ENCODE measurements at places on chromosomes 5 and 9.
A peak's percentile ranks its signal among the peaks of the same experiment; 100 is the strongest.

GRCh38 chr5:17302106-17302505 lies 84.7 kb downstream of the BASP1 start:
- no peak for DNase-seq

- DNase-seq, result no peak
Measured at GRCh38 chr5:72144762-72145161, 37.5 kb downstream of the MAP1B start.

DNA sequence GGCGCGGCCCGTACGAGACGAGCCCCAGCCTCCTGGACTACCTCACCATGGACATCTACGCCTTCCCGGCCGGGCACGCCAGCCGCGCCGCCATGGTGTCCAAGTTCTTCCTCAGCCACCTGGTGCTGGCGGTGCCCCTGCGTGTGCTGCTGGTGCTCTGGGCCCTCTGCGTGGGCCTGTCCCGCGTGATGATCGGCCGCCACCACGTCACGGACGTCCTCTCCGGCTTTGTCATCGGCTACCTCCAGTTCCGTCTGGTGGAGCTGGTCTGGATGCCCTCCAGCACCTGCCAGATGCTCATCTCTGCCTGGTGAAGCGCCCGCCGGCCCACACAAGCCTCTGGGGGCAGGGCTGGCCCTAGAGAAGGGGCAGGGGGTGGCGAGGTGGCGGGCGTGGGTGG lies 18.5 kb downstream of the PLPP7 start:
- no peak for DNase-seq

GRCh38 chr9:76198336-76198735 lies 195.9 kb downstream of the RFK start:
- DNase-seq, result no peak

DNA sequence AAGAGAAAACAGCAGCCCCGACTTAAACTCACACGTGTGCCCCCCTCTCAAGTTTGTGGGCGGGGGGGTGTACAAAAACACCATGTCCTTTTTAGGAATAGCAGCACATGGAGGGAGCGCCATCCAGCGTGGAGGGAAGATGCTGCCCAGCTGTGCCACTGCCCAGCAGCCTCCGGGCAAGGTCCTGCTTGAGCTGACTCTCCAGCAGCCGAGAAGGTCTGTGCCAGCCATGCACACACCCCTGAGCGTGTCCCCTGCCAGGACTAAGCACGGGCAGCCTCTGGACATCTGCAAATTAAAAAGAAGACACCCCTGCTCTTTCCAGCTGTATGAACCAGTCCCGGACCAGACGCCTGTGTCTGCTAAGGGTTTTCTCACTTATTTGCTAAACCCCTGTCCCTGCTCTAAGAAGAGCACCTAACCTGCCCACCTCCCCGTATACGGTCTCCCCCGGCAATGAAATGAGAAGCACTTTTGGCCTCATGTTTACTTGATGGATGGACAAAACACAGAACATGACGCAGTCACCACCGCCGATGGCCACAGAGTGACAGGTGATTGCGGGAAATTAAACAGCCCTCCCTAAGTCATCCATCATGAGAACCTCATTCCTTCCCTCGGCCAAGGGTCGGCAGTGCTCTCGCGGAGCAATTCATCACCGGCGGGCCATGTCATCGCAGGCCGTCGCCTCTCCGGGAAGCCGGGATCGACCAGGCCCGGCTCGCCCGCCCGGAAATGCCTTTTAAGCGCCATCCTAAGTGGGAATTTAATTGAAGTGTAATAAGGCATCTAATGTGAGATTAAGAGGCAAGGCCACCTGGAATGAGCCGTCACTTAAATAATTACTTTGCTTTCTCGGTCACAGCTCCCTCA lies 96.9 kb downstream of the OLFM1 start:
- DNase-seq, result no peak

DNA sequence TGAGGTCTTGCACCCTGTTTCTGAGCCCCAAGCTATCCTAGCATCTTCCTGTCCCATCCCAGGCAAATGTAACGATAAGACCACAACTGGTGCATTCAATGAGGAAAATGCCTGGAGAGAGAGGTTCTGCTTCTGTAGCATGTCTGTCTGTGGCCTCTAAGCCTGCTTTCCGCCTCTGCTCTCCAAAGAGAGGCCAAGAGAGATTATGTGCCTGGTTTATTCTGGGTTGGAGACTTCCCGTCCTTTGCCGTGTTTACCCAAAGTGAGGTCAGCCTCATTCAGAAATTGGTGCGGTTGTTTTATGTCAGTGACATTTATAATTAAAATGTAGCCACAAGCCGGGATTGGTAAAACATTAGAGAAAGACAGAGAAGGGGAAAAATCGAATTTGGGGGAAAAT lies 77.8 kb downstream of the FGF1 start:
- no peak for DNase-seq

- no peak for DNase-seq
Measured at GRCh38 chr9:137295849-137296669, 6.0 kb downstream of the NRARP start.

DNA sequence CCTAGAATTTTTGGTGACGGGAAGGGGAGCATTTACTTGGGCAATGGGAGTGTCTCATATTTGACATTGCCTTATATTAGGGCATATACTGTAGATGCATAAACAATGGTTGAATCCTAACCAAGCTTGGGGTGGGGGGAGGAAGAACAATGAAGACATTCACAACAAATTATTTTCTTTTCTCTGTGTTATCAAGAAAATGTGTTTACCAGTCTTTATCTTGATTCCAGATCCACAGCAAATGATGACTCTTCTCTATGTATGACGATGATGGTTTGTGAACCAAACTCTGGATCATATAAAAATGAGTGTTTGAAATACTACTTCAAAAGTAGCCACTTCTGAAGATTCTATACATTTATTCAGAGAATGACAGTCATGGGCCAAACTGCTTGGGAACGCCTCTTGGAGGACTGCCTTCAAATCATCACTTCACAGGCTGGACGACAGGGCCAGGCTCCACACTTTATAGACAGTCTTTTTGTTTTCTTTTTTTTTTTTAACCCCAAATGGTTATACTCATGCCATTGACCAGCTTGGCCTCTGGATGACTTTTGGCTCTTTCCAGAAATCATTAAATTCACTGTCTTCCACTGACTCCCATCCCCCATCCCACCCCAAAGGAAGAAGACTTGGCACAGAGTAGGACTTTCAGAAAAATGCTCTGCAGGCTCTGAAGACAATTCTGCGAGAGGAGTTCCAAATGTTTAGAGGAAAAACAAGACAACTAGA lies 123.8 kb upstream of the LIFR start:
- no peak for DNase-seq

- no peak for DNase-seq
Measured at GRCh38 chr9:129569502-129570449, 51.1 kb downstream of the C9orf50 start.

DNA sequence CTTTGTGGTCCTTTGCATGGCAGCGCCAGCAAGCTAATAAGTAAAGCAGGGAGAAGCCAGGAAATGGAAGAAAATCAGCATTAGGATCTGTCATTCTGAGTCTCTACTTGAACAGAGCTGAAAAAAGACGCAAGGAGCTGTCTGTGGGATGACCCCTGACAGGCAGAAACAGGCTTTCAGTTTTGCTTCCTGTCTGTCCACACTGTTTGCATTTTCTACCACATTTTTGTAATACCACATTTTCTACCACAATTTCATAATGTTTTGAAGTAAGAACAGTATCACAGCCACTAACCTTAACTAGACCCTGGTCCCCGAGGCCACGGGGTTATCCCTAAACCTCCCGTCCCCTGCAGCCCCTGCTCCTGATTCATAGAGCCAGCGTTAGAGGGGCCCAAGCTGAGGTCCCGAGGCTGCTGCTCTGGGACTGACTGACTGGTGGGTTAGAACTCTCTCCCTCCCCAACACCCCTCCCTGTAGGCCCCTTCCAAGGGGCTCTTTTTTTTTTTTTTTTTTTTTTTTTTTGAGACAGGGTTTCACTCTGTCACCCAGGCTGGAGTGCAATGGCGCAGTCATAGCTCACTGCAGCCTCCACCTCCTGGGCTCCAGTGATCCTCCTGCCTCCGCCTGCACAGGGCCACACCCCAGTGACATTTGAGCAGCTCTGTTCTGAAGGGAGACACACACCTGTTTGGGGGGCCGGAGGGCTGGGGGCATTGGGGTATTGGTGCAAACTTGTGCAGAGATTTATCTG lies 4.0 kb upstream of the CLIC3 start:
- DNase-seq, result no peak

DNA sequence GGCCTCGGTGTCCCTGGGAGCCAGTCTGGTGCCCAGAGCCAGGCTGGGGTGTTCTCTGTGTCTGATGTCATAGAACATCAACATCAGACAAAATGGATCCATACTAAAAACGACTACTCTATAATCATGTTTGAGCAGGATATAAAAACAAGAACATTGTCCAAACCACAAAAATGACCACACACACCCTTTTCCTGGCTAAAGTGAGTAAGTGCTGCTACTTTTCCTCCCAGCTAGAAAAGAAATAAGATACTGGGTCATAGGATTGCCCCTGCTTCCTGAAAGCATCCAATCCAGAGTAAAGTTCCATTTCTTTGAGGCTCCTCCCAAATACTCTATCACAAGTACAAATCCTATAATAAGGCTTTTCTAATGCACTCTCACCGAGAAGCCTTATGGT lies 19.7 kb upstream of the TRAF1 start:
- no peak for DNase-seq

- peak; percentile 76 for DNase-seq
Measured at GRCh38 chr5:116137544-116138378, 52.9 kb downstream of the COMMD10 start.

- no peak for DNase-seq
Measured at GRCh38 chr9:34279411-34279810, 49.7 kb downstream of the KIF24 start.

DNA sequence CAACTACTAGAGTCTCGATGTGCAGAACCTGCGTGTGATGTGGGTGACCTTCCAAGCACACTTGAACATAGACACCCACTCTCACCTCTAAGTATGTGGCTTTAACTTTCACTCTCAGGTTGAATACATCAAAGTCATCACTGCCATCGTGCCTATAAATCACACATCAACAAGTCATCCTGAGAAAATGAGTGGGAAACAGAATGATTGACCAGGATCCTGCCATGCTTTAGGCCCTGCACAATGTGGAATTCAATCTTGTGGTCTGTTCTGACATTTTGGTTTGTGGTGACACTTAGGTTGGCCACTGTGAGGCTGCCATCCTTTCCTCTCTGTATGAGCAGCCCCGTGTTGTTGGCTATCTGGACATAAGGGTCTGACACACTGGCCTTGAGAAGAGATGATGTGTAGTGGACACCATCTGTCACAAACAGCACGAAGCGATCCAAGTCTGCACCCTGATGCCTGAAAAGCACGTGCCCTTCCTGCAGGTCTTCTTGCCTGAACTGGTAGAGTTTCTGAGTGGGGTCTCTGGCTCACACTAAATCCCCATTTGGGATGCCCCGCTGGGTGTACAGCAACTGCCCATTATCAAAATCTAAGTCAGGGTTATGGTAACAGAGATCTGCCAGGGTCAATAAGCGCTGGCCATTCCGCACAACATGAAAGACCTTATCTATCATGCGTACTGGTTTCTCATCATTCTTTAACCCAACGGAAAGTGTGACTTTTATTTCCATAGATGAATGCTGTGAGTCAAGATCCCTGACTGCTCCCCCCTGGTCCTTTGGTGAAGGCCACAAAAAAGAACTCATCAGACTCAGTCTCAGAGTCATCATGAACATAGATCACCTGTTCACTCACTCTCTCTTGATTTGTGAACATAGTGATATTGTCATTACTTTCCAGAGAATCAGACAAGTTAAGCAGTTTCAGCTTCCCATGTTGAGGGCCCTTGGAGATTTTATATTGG lies 116.6 kb downstream of the ESM1 start:
- no peak for DNase-seq

DNA sequence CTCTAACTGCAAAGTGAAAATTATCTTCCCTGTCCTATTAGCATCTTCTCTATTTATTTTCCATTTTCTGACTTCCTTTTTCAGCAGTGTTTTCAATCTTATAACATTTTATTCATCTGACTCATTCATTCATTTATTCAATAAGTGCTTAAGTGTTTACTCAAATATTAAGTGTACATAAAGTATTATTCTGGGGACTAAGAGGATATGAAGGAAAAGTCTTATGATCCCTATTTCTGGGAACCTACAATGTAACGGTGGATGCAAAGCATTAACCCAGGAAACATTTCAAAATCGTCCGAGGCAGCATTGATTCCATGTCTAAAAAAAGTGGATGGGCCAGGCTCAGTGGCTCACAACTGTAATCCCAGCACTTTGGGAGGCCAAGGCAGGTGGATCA lies 19.4 kb upstream of the TRPM6 start:
- no peak for DNase-seq

DNA sequence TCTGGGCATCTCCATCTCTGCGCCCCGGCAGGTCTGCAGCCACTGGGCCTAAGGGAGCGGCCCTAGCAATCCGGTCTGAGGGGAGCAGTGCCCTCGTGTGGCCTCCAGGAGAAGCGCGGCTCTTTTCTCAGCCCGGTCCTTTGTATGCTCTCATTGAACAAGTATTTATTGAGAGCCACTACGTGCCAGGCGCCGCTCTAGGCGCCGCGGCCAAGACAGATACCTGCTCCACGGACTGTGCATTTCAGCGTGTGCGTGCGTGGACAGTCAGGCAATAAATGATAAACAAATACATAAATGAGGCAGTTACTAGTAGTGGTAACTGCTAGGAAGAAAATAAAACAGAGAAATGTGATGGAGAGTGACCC lies 2.3 kb upstream of the SLC4A9 start:
- peak; percentile 52 for DNase-seq

DNA sequence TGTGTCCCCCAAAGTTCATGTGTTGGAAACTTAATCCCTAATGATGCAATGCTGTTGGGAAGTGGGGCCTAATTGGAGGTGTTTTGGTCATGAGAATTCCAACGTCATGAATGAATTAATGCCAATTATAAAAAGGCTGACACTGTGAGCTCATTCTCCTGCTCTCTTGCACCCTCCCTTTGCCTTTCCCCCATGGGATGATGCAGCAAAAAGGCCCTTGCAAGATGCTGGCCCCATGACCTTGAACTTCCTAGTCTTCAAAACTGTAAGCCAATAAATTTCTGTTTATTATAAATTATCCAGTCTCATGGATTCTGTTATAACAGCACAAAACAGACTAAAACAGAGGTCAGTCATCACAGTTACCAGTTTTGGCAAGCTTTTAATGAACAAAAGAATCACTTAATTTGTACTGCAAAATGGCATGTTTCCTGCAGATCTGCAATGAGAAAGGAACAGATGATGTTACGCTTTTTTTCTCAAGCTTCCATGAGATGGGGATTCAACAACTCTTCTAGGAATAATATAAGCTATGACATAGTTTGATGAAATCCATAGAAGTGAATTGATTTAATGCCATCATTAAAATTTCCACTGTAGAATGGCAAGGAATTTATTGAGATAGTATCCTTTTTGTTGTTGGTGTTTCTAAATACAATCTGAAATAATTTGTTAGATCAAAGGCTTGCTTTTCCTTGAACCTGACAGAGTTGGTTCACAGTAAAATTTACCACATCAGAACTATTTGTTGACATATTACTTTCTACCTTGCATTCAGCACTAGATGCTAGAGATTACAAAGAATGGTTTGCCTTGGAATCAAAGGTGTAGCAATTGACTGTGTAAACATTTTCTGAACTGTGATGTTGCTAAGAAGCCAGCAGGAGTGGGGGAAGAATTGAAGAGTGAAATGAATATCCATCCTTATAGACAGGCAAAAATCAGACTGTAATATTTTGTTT lies 29.3 kb upstream of the RFK start:
- DNase-seq, result no peak
